Mesothelial cell of epicardium (in vitro differentiated cells): ENCODE measurements at places on chromosomes 2 and 18. TPM values are rescaled to one million over a fixed set of nuclear protein-coding genes. Genes with fewer than 3 reads are reported as not detected.

DNA sequence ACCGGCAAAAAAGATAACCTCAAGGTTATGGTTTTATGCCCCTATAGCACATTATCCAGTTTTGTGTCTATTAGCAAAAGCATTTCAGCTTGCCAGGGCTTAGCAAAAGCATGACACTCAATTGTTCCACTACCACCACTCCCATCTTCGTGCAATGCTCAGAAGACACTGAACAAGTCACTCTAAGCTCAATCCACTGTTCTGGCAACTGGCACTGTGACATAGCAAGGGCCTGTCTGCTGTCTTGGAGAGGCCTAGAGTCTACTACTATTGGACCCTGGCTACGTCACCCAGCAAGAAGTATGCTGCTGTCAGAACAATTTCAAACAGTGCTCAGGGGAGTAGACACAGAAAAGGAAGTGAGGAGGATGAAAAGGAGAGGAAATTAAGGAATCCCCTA is 103.5 kb upstream of the PPP1CB start:
- H3K4me3 ChIP-seq, result no peak overlapping the region
- no peak for DNase-seq
- H3K27ac ChIP-seq, result no peak overlapping the region
- peaks cover 15% of the 10 kb centered on the region for H3K4me1 ChIP-seq

- DNase-seq, result no peak
- no peaks in the 10 kb centered on the region for H3K36me3 ChIP-seq
- H3K27me3 ChIP-seq, result peaks cover 14% of the 10 kb centered on the region
- H3K27ac ChIP-seq, result no peak overlapping the region
- H3K4me3 ChIP-seq, result no peak overlapping the region
- no peaks in the 10 kb centered on the region for H3K4me1 ChIP-seq
These were observed 206.3 kb upstream of the GYPC start for GRCh38 chr2:126449677-126450076.

DNA sequence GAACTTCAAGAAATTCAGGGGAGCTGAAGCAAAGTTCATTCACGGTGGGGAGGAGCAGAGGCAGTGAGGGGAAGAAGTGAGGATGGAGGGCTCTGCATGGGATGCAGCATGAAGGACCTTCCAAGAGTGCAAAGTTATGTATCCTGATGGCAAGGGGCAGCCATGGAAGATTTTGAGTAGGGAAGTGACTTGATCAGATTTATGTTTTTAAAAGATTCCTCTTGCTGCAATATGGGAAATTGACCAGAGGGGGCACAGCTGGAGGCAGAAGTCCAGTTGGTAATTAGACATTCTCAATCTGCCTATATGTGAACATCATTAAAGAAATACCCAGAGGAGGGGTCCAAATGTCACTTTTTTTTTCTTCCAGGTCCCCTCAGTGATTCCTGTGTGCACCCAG is 21.5 kb upstream of the ANXA4 start:
- DNase-seq, result no peak
- H3K4me1 ChIP-seq, result peaks cover 3% of the 10 kb centered on the region
- H3K36me3 ChIP-seq, result no peaks in the 10 kb centered on the region
- no peak overlapping the region for H3K4me3 ChIP-seq

Gene FABP1
- total RNA-seq, result 1.0 to 3.8 TPM (median 2.7 TPM) in 3 replicates

Gene ACMSD
- total RNA-seq, result not detected in 3 replicates

Gene AMER3
- not detected in 3 replicates for total RNA-seq
